ENCODE measurements at places on chromosomes 5 and 9. TPM values are rescaled to one million over a fixed set of nuclear protein-coding genes. Genes with fewer than 3 reads are reported as not detected.

DNA sequence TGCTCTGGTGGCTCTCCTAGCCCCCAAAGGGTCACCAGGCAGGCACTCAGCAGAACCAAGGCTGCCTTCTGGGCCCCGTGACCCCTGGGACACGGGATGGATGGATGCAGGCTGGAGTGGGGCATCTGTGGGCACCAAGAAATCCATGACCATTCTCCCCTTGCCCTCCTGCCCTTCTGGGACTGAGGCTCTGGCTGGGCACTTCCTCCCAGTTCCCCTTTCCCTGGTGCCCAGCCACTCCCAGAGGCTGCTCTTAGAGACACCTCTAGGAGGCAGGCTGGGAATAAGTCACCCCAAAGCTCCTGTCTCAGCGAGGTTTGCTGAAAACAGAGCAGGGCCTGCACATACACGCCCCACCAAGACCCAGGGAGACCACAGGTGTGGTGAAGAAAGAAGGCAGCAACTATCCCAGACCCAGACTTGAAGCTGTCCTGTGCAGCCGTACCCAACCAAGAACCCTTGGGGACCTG lies 943 bp downstream of the STING1 start:
- H3K27ac ChIP-seq, result peak overlapping the region; percentile 87
- H3K4me1 ChIP-seq, result no peaks in the 10 kb centered on the region
- H3K27me3 ChIP-seq, result no peaks in the 10 kb centered on the region
- DNase-seq, result peak; percentile 38
- H3K4me3 ChIP-seq, result peak overlapping the region; percentile 25

GALNT12 gene
- not detected for total RNA-seq

CD72 gene
- total RNA-seq, result 3.0 TPM

JAKMIP2 gene
- 9.3 TPM for total RNA-seq

SGCD gene
- total RNA-seq, result 7.1 TPM

ADAMTS13 gene
- total RNA-seq, result 1.8 TPM

Measured in uterus (tissue), 4 donors.